ENCODE measurements at places on chromosomes 6 and 20.

- no peak for DNase-seq
These were observed 61.9 kb upstream of the JARID2 start for GRCh38 chr6:15183979-15184378.

- DNase-seq, result no peak
These were observed 851.5 kb downstream of the MAFB start for GRCh38 chr20:39837561-39837960.

DNA sequence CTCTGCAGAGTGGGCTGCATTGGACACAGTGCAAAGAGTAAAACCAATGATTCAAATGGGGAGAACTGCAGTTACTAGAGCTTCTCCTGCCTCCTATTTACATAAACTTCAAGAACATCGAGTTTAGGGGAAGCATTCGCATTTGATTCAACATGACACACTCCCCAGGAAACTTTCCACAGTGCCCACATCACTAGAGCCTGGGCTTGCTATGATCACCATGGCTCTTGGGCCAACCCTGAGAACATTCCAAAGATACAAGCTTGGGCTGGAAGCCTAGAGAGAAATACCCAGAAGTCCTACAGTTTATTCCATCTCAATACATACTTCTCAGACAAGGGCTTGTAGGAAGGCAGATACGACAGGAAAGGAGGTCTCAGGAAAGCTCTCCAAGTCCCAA, 337.9 kb downstream of the CD83 start:
- DNase-seq, result no peak

DNA sequence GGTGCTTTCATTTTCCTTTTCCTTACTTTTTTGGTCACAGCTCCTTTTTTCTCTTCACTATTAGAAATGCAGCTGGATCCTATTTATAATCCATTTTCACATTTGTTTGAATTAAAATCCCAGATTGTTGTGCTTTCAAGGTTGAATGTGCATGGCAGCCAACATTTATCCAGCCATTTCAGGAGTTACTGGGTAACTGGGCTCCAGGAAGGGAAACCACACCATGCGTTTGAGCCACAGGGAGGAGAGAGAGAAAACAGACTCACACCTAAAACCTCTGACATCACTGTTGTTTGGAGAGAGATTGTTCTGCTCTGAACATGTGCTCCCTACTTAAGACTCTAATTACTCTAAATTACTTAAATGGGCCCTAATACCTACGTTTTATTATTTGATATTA, 173.4 kb downstream of the BMP2 start:
- no peak for DNase-seq

DNA sequence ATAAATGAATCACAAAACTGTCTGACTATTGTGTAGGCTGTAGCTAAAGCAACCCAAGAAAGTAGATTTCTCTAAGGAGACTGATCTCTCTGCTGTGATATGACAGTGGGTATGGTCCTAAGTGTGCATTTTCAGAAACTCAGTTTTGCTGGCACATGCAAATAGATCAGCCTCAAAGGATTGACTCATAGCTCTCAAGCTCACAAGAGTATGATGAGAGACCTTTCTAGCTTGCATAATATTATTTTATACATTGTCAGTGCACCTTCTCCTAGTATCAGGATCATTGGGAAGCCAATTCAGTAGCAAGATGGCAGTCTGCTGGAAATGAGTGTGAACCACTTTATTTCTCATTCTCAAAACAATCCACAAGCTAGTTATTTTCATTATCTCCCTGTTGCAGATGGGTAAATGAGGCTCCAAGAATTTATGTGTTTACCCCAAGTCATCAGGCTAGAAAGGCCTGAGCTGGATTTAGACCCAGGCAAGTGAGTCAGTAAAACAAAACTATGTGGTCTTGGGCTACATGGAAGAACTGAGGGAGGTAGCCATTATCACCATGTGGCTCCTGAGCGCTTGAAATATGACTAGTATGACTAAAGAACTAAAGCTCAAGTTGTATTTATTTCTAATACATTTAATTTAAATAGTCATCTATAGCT, 27.9 kb upstream of the PLCB4 start:
- DNase-seq, result no peak

DNA sequence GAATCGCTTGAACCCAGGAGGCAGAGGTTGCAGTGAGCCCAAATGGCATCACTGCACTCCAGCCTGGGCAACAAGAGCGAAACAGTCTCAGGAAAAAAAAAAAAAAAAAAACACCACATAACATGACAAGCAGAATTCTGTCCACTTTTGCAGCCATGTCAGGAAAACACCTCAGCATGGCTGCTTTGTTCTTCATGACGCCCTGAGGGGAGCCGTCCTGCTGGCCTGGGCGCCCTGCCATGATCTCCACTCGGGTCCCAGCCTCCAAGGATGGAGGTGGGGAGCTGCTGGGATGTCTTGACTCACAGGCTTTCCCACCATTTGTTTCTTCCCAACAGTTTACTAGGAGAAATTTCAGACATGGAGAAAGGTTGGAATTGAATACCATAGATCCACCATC, 42.2 kb downstream of the SNX9 start:
- DNase-seq, result no peak

DNA sequence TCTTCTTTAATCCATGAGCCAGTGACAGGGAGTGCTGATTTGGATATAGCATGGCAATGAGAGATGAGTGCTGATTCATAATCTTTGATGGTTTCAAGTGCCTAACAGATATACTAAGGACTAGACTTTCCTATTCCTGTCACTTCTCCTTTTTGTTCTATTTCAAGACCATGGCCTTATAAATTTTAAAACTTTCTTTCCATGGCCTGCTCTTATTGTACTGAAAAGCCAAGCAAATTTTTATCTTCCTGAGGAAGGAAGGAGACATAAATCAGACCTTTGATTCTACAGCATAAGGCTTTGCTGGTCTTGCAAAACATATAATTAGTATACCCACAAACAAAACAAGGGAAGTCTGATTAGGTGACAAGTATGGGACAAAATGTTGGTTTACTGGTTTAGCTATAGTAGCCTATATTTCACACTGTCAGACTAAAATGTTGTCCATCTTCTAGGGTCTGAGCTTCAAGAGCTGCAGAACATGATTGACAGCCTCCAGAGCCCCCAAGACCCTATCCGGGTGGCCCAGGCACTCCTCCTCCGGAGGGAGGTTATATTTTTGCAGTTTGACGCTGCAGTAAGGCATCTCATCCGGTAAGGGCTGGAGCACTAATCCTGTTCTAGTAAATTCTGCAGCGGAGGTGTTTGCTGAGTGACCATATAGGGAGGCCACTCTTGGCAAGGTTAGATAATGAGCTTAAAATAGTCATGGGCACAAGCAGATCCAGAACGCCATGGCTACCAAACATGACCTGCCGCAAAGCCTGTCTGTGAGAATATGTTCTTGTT, 82.3 kb downstream of the CD164 start:
- DNase-seq, result no peak

DNA sequence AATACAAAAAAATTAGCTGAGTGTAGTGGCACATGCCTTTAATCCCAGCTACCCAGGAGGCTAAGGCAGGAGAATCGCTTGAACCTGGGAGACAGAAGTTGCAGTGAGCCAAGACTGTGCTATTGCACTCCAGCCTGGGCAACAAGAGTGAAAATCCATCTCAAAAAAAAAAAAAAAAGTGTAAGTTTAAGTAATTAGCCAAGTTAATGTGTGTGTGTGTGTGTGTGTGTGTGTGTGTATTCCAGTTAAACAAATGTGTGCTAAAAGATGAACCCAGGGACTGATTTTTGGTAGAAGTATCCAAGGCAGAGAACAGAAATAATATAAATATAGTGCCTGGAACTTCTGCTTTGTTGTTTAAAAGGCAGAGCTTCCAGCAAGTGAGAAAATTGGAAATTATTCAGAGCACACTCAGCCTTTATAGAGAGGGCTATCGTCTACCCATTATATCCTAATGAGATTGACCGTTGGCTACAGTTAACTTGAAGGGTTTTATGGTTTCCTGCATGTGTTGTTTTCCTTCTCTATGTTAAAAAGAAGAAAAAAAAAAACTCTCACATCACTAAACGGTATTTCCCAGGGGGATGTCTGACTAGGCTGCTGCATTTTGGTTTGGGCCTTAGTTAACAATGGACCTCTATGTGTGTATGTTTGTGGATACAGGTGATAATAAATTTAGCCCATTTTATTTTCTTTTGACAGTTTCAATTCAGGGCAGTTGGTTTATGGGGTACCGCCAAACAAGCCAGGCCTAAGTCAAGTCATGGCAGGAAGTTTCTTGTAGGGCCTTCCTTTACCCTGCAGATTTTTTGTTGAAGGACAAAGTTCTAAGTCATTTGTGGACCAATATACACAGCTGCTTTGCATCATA, 9.8 kb downstream of the SOX4 start:
- DNase-seq, result no peak

DNA sequence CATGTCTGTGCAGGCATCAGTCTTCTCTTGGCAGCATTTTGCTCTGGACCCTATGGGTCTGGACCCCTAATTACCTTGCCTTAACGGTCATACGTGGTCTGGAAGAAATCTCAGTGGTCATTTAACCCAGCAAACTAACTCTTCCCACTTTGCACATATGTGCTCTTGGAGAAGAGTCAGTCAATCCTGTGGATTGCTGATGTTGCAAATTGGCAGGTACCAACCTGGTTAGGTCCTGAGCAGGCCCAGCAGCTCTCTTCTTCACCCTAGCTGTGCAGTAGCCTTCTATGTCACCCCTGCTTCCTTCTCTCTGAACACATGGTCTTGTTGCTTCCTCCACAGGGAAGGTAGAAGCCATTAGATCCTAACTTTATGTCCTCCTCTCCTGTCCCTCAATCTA, 1.6 kb downstream of the CEP43 start:
- DNase-seq, result no peak

DNA sequence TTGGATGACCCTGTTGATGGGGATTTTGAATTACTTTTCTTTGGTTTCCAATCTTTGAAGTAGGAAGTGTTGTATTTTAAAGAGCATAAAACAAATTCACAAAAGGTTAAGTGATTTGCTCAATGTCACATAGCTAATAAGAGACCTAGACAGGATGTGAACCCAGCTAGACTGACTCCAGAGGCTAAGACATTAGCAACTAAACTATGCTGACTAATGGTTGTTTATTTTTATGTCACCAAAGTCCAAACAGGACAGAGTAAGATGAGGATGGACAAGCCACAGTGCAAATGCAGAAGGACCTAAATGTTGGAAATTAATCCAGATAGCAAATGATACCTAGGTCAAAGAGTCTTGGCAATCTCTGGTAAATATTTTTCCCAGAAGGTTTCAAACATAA, 38.0 kb downstream of the OGFRL1 start:
- no peak for DNase-seq

DNA sequence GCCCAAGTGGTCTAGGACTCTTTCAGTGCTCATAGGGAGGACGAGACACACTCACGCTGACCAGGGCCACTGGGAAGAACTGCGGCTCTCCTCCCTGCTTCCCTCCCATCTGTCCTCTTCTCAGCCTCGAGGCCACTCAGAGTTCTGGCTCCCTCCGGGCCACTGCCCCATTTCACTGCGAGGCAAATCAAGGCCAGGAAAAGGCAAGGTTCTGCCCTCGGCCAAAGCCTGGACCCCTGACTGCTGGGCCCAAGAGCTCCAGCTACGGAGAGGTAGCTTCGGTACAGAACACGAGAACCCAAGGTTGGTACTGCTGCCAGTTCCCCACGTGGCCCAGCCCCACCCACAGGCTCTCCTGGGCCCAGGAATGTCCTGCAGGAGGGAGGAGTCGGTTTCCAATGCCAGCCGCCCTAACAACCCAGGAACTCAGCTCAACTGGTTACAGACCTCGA, 14.7 kb downstream of the PI16 start:
- DNase-seq, result no peak

- DNase-seq, result no peak
These were observed 2.8 kb upstream of the CDH22 start for GRCh38 chr20:46311039-46311650.

DNA sequence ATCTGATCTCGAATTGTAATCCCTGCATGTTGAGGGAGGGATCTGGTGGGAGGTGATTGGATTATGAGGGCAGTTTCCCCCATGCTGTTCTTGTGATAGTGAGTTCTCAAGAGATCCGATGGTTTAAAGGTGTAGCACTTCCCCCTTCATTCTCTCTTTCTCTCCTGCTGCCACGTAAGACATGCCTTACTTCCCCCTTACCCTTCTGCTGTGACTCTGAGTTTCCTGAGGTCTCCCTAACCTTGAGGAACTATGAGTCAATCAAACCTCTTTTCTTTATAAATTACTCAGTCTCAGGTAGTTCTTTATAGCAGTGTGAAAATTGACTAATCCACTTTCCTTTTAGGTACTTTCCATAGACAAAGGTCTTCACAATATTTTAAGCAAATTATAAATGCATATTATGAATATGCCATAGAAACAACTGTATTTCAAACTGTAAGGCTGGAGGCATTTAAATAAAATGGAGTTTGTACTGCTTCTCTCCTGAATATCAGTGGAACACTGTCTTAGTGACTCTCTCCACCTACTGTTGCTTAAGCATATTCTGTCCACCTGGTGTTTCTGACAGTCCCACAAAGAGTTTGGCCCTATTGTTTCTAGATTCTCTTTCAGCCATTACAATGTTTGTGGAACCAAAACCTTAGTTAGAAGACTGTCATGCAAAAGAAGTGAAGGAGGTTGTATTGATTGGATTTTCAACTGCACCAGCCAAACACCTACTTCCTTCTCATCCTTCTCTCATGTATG, 24.3 kb upstream of the IL17A start:
- no peak for DNase-seq

DNA sequence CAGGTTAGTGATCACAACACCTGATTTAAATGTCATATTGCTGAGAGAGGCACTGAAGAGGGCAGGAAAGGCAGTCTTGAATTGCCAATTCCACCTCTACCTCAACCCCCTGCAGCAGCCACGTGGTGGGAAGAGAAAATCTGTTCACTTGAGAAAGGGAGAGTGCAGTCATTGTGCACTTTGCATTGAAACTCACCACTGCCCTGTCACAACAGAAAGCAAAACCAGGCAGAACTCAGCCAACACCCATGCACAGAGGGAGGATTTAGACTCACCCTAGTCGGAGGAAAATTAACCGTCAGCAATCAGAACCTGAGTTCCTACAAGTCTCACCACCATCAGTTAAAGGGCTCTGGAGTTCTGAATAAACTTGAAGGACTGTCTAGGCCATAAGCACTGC, 1040.2 kb downstream of the HACE1 start:
- DNase-seq, result no peak

GRCh38 chr6:153872946-153873345, 166.1 kb upstream of the OPRM1 start:
- DNase-seq, result no peak

GRCh38 chr6:151402228-151402627, 10.9 kb upstream of the ZBTB2 start:
- no peak for DNase-seq

- DNase-seq, result no peak
These were observed 232.6 kb upstream of the PDE10A start for GRCh38 chr6:165895421-165896165.

- no peak for DNase-seq
These were observed 1.3 kb downstream of the BPIFB1 start for GRCh38 chr20:33284284-33284683.

Measured in stimulated activated CD4-positive, alpha-beta T cell treated with anti-CD3 and anti-CD28 coated beads, Interleukin-12 subunit alpha, Interleukin-12 subunit beta, amount 100 ng/mL, for 24 hours (primary cell).